Amygdala (tissue), 56 donors: ENCODE measurements at places on chromosomes 13 and 19.

DNA sequence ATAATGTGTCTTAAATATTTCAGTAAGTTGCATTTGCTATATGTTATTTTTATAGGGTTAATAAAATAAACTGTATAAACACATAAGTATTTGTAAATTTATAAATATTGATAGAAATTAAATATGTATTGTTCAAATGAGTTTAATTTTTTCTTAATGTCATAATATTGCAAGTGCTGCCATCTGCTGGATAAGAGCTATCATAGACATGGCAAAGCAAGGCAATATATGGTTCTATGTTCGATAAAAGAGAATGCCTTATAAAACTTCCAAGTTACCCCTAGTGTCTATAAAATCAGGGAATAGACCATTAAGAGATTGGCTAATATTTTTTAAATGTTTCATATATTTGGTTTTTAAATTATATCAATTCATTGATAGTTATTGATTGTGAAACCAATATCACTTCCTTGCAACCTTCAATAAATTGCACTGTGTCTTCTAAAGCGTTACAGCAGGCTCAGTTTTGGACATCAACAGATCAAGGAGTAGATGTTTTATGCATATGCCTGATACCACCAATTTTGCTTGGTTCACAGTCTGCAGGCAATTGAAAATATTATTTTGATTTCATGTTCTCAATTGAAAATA lies 29.0 kb upstream of the SLITRK6 start:
- no peak for DNase-seq

DNA sequence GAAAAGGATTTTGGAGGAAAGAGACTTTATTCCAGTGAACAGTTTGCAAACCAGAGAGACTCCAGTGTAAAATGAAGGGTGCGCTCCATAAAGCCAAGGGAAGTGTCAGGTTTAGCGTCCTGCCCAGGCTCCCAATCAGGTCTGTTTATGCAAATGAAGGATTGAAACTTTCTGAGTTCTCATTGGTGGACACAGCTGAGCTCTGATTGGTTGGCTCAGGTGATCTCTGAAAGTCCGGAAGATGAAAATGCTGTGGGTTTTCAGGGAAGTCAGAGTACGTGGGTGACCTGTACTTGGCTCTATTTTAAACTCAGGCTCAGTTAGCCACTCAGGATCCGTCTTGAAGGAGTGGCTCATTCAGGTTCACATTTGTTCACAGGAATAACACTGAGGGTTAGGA lies 28.7 kb upstream of the CD33 start:
- no peak for DNase-seq

DNA sequence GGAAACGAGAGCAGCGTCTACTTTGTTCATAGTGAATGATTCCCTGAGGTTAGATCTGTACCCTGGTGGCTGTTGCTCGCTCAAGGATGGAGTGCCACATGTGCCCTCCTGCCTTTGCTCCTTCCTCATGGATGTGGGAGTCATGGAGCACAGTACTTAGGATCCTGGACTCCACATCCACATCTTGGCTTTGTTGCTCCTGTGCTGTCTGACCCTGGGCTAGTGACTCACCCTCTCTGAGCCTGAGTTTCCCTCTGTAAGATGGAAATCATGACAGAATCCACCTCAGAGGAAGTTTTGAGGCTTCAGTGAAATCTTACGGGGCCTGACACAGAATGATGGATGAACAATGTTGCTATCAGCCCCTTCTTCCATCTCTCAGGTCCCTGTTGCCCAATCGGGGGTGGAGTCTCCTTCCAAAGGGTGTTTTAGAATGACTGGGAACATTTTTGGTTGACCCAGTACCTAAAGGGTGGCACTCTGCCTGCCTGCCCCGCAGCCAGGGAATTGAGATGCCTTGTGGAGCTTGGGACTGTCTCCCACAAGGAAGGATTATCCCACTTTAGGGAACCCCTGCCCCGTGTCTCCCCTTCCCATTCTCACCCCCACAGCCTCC lies 9.8 kb upstream of the TIMM50 start:
- DNase-seq = no peak

- DNase-seq = no peak
Observed at GRCh38 chr19:45473682-45474605, 6.1 kb downstream of the FOSB start.

DNA sequence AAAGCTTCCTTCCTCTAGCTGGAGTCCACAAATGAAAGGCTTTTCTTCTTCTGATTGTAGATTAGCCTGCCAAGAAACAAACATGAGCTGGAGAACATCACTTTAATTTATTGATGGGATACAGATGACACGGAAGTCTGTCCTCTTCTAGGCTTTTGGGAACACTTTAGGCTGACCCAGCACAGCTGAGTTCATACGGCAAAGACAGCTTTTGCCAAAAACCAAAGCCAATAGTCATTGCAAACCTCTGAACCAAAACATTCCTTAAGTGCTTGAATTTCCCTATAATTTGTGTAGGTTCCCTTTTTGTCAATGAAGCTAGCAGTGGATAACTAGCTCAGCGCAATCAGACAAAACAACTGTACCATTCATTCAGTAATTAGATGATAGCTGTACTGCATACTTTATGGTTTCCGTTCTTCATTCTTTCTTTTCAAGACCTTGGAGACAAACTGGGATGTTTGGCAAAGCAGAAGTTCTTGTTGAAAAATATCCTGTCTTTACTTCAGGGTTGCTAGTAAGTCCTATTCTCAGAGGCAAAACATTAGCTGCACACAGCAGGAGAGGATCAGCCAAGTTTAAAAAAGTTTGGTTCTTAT lies 95.7 kb upstream of the SPRY2 start:
- DNase-seq = no peak

GRCh38 chr13:71217827-71218226 lies 649.2 kb downstream of the DACH1 start:
- DNase-seq = no peak

- no peak for DNase-seq
Observed at GRCh38 chr13:74023484-74023883, 110.7 kb downstream of the KLF12 start.

- no peak for DNase-seq
Observed at GRCh38 chr19:17306285-17306714, 628 bp downstream of the MRPL34 start.

- no peak for DNase-seq
Observed at GRCh38 chr13:37473035-37473434, 125.5 kb downstream of the POSTN start.

- no peak for DNase-seq
Observed at GRCh38 chr19:3507371-3508120, 1.4 kb downstream of the FZR1 start.

- no peak for DNase-seq
Observed at GRCh38 chr13:30017880-30018279, 167.5 kb upstream of the UBL3 start.

DNA sequence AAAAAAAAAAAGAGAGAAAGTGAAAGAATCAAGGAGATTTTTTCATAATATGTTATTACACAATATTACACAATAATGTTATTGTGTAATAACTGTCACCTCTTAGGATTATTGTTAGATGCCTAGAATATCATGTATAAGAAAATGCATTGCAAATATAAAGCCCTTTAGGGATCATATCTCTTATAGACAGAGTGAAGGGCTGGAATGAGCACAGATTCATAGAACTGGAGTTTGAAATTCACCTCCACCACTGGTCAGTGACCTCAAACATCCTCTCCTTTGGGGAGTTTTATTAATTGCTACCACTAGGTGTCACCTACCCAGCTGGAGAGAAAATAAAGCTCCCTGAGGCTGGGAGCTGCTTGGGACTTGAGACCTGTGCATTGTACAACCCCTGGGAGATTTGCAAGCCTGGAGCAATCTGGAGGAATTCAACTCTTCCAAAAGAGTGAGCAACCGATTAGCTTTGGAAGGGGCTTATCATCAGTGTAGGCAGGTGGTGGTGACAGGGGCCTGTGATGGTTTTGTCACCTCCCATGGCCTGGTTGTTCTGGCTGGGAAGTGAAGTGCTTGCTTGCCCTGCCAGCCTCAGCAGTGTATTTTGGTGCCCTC lies 30.3 kb upstream of the FRY start:
- DNase-seq = no peak

- no peak for DNase-seq
Observed at GRCh38 chr13:97100821-97101220, 106.5 kb upstream of the OXGR1 start.

- no peak for DNase-seq
Observed at GRCh38 chr13:33434676-33435075, 149.1 kb upstream of the STARD13 start.

GRCh38 chr13:38803531-38803930 lies 116.7 kb downstream of the FREM2 start:
- no peak for DNase-seq

GRCh38 chr13:110346661-110347067 lies 39.6 kb downstream of the COL4A2 start:
- DNase-seq = no peak

GRCh38 chr19:41617941-41618730 lies 8.7 kb downstream of the CEACAM4 start:
- DNase-seq = no peak

- DNase-seq = no peak
Observed at GRCh38 chr13:46296921-46297320, 85.2 kb downstream of the LRRC63 start.

- DNase-seq = no peak
Observed at GRCh38 chr13:20808874-20809273, 35.1 kb upstream of the EEF1AKMT1 start.

DNA sequence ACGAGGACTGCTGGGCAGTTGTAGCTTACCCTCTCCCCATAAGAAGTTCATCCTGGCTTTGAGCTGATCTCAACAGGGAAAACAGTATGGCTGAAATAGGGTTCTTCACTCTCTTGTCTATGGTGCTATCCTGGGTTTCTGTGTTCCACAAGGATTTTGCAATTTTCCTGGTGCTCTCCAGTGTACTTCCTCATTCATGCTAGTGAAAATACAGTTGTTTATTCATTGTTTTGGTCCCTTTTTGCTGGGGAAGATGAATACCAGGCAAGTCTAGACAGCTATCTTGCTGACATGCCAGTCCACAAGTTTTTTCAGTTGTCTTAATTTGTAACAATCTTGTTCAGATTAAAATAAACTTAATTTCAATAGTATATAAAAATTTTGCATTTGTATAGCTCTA lies 306.5 kb downstream of the DLEU7 start:
- DNase-seq = no peak

- no peak for DNase-seq
Observed at GRCh38 chr13:33180122-33180804, 105.3 kb downstream of the STARD13 start.

GRCh38 chr13:30832845-30833332 lies 73.2 kb upstream of the MEDAG start:
- no peak for DNase-seq

DNA sequence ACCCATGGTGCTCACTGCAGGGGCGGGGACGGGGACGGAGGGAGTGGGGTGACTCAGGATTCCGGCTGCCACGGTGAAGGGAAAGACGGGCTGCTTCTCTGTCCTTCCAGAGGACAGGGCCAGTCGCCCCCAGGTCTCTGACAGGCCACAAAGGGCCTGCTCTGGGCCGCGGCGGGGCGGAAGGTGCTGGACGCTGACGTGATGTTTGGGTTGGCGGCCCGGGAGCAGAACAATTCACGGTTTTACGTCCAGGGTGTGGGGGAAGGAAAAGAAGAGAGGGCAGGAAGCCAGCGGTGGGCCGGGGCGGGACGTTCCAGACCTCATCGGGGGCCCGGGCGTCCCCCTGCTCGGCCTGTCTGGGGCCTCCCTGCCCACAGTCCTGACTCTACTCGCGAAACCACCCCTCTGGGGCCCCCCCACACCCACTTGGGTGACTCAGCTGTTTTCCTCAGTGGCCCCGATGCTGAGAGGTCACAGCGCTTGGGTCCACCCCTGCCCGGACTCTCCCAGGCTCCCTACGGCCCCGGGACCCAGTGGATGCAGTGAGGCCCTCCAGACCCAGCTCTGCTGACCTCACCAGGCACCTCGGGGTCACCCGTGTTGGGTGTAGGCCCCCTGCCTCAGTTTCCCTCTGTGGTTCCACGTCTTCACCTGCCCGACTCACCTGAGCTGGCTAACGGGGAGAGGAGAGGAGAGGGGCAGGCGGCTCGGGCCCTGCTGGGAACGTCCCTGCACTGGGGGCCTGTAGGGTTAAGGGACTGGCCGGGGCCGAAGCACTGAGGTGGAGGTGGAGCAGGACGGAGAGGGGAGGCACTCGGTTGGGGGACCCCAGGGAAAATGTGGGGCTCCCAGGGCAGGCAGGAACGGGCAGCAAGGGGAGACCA lies 29.2 kb downstream of the PIP5K1C start:
- no peak for DNase-seq

DNA sequence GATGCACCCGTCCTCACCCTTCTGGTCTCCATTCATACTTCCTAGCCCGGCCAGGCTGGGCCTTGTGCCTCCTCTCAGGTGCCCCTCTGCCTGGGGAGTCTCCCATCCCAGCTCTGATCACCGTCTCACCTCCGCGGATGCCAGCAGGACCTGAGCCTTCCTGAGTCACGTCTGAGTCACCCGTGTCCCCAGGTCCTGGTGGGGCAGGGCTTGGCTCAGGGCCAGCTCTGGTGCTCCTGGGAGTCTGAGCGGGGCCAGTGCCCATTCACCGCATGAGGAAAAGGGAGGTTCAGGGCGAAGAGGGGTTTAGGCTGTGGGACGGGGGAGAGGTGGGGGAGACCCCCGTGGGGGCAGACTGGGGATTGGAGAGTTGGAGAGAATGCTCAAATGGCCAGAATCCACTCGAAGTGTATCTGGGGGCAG lies 593 bp downstream of the ATP8B3 start:
- DNase-seq = no peak

- DNase-seq = no peak
Observed at GRCh38 chr13:72788831-72789230, 6.9 kb downstream of the PIBF1 start.

DNA sequence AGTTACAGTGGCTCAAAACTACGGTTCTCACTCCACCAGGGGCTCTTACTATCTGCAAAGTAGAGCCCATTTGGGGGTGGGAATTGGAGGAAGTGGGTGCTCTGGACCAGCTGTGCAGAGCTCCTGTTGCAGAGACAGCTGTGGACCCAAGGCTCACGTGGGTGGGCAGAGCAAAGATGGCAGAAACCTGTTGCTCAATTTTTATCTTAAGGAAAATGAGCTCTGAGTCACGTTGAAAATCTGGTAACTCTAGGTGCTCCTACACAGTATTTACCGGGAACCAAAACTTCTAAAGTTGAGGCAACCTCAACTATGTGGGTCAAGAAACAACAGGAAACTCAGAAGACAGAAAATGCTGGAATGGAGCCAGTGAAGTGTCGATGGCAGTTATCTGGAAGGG lies 30.2 kb upstream of the SLC15A1 start:
- no peak for DNase-seq

GRCh38 chr13:79833991-79834390 lies 353.0 kb downstream of the NDFIP2 start:
- DNase-seq = no peak

DNA sequence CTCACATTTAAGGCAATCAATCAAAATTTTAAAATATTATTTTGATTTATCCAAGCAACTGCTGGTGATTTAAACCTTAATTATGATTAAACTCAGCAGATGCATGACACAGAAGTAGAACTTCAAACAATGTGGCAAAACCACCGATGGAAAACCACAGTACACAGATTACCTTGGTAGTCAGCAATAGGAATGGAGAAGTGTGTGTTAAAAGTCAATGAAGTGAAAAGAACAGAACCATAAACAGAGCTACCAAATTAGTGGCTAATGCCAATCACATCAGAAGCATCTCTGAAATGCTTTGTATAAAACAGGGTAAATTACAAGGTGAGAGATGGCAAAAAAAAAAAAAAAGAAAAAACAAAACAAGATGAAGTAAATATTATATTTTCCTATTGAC lies 31.2 kb downstream of the KATNAL1 start:
- no peak for DNase-seq
